Prostate gland (tissue), 2 donors: ENCODE measurements at places on chromosomes 6 and 20.

GRCh38 chr6:3820563-3820962, 28.6 kb upstream of the FAM50B start:
- no peaks in the 10 kb centered on the region for H3K27me3 ChIP-seq
- no peaks in the 10 kb centered on the region for H3K4me1 ChIP-seq
- no peak for DNase-seq
- no peak overlapping the region for H3K4me3 ChIP-seq
- no peaks in the 10 kb centered on the region for H3K36me3 ChIP-seq

DNA sequence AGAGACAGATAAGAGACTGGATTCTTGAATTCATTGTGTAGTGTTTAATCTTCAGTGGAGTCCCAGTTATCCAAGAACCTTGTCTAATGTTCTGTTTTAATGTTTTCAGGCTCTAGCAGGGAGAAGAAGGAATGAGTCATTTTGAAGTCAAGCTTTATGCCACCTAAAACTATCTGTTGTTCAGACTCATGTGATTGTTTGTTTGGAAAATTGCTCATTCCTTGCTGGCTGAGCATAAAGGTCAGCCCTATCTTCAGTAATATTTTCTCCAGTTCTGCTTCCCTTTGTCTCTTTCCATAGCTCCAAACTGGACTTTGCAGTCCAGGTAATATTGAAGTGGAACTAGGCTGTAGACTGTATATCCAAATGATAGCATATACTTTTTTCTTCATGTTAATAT, 34.2 kb downstream of the CLVS2 start:
- no peaks in the 10 kb centered on the region for H3K36me3 ChIP-seq
- no peak for DNase-seq
- H3K27ac ChIP-seq, result no peak overlapping the region
- no peaks in the 10 kb centered on the region for H3K4me1 ChIP-seq
- no peak overlapping the region for H3K4me3 ChIP-seq

DNA sequence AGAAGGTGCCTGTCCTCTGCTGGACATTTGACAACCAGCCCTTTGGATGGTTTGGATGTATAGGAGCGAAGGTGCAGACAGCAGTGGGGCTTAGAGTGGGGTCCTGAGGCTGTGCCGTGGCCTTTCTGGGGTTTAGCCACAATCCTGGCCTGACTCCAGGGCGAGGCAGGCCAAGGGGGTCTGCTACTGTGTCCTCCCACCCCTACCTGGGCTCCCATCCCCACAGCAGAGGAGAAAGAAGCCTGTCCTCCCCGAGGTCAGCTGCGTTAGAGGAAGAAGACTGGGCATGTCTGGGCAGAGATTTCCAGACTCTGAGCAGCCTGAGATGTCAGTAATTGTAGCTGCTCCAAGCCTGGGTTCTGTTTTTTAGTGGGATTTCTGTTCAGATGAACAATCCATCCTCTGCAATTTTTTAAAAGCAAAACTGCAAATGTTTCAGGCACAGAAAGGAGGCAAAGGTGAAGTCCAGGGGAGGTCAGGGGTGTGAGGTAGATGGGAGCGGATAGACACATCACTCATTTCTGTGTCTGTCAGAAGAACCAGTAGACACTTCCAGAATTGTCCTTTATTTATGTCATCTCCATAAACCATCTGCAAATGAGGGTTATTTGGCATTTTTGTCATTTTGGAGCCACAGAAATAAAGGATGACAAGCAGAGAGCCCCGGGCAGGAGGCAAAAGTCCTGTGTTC, 1.3 kb upstream of the CDKN1A start:
- H3K36me3 ChIP-seq, result no peaks in the 10 kb centered on the region
- H3K4me1 ChIP-seq, result no peaks in the 10 kb centered on the region
- H3K27me3 ChIP-seq, result no peaks in the 10 kb centered on the region
- H3K4me3 ChIP-seq, result no peak overlapping the region
- H3K27ac ChIP-seq, result peak overlapping the region; percentile 89

GRCh38 chr6:85620308-85620707, 22.4 kb downstream of the SYNCRIP start:
- no peaks in the 10 kb centered on the region for H3K4me1 ChIP-seq
- no peak overlapping the region for H3K27ac ChIP-seq
- no peak overlapping the region for H3K4me3 ChIP-seq
- no peak for DNase-seq

- H3K36me3 ChIP-seq, result no peaks in the 10 kb centered on the region
- no peak overlapping the region for H3K27ac ChIP-seq
- DNase-seq, result no peak
- H3K4me1 ChIP-seq, result no peaks in the 10 kb centered on the region
- H3K27me3 ChIP-seq, result no peaks in the 10 kb centered on the region
Measured at GRCh38 chr20:53681352-53682212, 87.9 kb upstream of the ZNF217 start.

GRCh38 chr6:168116975-168117899, 38.2 kb upstream of the FRMD1 start:
- H3K4me3 ChIP-seq, result no peak overlapping the region
- no peak overlapping the region for H3K27ac ChIP-seq

- DNase-seq, result no peak
- H3K27me3 ChIP-seq, result peaks cover 4% of the 10 kb centered on the region
- H3K4me1 ChIP-seq, result no peaks in the 10 kb centered on the region
- H3K27ac ChIP-seq, result no peak overlapping the region
- H3K36me3 ChIP-seq, result no peaks in the 10 kb centered on the region
Measured at GRCh38 chr20:20956513-20956931, 149.6 kb downstream of the LINC00237 start.

- H3K27me3 ChIP-seq, result no peaks in the 10 kb centered on the region
- H3K4me1 ChIP-seq, result no peaks in the 10 kb centered on the region
- no peaks in the 10 kb centered on the region for H3K36me3 ChIP-seq
- DNase-seq, result no peak
Measured at GRCh38 chr6:90442366-90442765, 144.5 kb downstream of the MAP3K7 start.

DNA sequence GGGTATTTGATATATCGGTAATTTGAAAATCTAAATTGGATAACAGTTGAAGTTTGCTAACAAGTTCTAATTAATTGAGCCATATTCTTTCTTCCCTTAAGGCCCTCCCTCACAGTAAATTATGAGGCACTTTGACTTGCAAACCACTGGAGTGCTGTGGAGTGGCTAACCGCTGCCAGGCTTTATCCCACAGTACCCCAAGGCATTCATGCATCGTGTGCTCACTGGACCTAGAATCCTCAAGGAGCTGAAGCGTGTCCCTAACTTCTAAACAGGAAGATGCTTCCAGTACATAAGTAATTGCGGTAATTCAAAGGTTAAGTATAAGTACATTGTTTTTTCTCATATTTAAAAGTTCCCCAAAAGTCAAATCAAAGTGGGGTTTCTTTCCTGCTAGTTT, 499.9 kb downstream of the TFAP2A start:
- no peaks in the 10 kb centered on the region for H3K36me3 ChIP-seq
- no peak overlapping the region for H3K4me3 ChIP-seq
- H3K4me1 ChIP-seq, result no peaks in the 10 kb centered on the region
- H3K27ac ChIP-seq, result no peak overlapping the region

DNA sequence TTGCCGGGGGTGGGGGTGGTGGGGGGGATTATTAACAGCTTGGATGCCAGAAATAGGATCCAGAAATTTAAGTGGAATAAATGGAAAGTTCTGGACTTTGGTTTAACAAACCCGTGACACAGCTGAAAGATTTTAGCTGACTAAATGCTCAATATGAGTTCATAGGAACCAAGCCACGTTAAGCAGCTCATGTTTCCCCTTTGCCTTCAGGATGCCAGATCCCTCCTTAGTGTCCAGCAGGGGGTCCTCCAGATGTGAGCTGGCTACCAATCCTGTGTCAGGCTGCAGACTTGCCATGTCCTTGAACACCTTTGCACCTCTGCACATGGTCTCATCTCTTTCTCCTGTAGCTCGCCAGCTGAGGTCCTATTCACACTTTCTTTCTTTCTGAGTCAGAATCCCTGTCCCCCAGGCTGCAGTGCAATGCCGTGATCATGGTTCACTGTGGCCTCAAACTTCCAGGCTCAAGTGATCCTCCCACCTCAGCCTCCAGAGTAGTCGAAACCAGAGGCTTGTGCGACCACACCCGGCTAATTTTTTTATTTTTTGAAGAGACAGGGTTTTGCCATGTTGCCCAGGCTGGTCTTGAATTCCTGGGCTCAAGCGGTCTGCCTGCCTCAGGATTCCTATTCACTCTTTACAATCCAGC, 133.3 kb upstream of the ARMC2 start:
- H3K4me1 ChIP-seq, result peaks cover 2% of the 10 kb centered on the region
- no peaks in the 10 kb centered on the region for H3K27me3 ChIP-seq
- no peak for DNase-seq
- H3K36me3 ChIP-seq, result no peaks in the 10 kb centered on the region

DNA sequence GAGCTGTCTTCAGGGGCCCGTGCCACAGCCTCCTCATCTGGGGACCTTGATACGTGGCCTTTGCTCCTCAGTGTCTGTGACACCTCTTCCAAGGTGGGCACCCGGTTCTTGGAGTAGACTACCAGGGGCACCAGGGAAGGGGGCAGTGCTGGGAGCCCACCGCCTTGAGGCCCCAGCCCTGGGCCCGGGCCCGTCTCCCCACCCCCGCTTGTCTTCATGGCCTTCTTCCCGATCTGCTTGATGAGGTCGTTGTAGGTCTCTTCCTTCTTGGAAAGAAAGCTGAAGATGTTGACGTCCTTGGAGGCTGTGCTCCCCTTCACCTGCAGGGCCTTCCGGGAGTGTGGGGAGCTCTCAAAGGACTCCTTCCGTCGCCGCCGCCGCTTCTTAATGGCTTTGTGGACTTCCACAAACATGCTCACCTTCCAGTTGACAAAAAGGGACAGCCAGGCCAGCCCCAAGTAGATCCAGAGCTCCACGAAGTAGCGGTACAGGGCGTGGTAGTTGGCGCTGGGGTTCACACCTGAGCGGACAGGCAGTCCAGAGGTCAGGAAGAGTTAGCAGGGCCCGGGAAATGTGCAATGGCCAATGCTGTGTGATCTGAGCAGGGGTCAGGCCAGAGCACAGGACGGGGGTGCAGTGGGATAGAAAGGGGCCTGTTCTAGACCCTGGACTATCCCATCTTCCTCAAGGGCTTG, 37.9 kb downstream of the KCNK5 start:
- no peak for DNase-seq
- no peaks in the 10 kb centered on the region for H3K4me1 ChIP-seq
- no peak overlapping the region for H3K27ac ChIP-seq
- no peak overlapping the region for H3K4me3 ChIP-seq
- no peaks in the 10 kb centered on the region for H3K27me3 ChIP-seq

GRCh38 chr20:20334489-20334888, 33.4 kb upstream of the INSM1 start:
- no peak overlapping the region for H3K4me3 ChIP-seq
- no peaks in the 10 kb centered on the region for H3K36me3 ChIP-seq
- DNase-seq, result no peak
- no peak overlapping the region for H3K27ac ChIP-seq
- H3K4me1 ChIP-seq, result no peaks in the 10 kb centered on the region

DNA sequence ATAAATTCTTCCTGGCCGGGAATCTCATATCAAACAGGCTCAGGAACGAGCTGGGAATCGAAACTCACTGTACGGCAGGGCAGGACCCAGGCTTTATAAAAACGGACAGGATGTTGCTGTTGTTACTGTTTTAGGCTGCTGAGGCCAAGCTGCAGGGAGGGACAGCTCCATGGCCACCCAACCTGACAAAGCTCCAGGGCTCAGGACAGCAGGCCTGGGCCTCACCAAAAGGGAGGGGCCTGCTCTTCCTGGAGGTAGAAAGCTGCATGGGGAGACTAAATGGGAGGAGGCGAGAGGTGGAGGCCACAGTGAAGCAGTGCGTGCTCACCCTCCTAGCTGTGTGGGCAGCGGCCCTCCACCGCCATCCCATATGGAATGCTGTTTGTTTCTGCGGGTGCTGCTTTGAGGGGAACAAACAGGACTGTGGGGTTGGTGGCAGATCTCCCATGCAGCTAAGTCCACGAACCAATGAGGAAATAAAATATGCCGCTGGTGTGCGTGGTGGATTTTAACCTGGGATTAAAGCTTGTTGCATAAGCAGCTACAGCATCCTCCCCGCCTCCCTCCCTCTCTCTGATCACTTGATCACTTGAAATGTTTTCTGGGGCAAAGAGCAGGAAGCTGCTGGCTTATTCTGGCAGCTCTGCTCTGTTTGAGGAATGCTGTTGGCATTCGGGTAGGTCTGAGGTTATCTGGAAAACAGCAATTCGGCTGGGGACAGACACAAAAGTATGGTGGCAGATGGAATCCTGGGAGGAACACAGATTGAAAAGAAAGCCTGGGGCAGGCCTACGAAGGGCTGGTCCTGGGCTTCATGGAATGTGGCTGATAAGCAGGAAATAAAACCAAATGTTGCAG, 2.4 kb upstream of the ZMYND8 start:
- no peaks in the 10 kb centered on the region for H3K27me3 ChIP-seq
- no peaks in the 10 kb centered on the region for H3K36me3 ChIP-seq
- H3K4me1 ChIP-seq, result peaks cover 62% of the 10 kb centered on the region
- DNase-seq, result peak; percentile 95
- H3K27ac ChIP-seq, result peak overlapping the region; percentile 99

GRCh38 chr20:48339986-48340882, 487.6 kb downstream of the PREX1 start:
- H3K4me1 ChIP-seq, result no peaks in the 10 kb centered on the region
- H3K27ac ChIP-seq, result no peak overlapping the region
- no peaks in the 10 kb centered on the region for H3K36me3 ChIP-seq
- H3K4me3 ChIP-seq, result no peak overlapping the region
- no peaks in the 10 kb centered on the region for H3K27me3 ChIP-seq

GRCh38 chr6:37418722-37419121, 14.3 kb upstream of the CMTR1 start:
- DNase-seq, result no peak
- H3K27ac ChIP-seq, result no peak overlapping the region
- no peaks in the 10 kb centered on the region for H3K36me3 ChIP-seq
- no peaks in the 10 kb centered on the region for H3K27me3 ChIP-seq
- H3K4me3 ChIP-seq, result no peak overlapping the region

DNA sequence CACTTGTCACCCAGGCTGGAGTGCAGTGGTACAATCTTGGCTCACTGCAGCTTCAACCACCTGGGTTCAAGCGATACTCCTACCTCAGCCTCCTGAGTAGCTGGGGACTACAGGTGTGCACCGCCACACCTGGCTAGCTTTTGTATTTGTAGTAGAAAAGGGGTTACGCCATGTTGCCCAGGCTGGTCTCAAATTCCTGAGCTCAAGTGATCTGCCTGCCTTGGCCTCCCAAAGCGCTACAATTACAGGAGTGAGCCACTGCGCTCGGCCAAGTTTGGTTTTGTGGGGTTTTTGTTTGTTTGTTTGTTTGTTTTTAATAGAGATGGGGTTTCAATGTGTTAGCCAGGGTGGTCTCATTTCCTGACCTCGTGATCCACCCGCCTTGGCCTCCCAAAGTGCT, 12.3 kb downstream of the LOC128125822 start:
- H3K36me3 ChIP-seq, result no peaks in the 10 kb centered on the region
- no peak overlapping the region for H3K27ac ChIP-seq
- H3K4me3 ChIP-seq, result no peak overlapping the region
- no peaks in the 10 kb centered on the region for H3K27me3 ChIP-seq
- H3K4me1 ChIP-seq, result no peaks in the 10 kb centered on the region

GRCh38 chr20:1724901-1725300, 67.3 kb upstream of the SIRPG start:
- no peak overlapping the region for H3K27ac ChIP-seq
- no peaks in the 10 kb centered on the region for H3K27me3 ChIP-seq
- DNase-seq, result no peak
- H3K36me3 ChIP-seq, result no peaks in the 10 kb centered on the region
- H3K4me1 ChIP-seq, result no peaks in the 10 kb centered on the region

- no peaks in the 10 kb centered on the region for H3K36me3 ChIP-seq
- H3K4me3 ChIP-seq, result no peak overlapping the region
- no peak overlapping the region for H3K27ac ChIP-seq
- no peak for DNase-seq
- H3K4me1 ChIP-seq, result no peaks in the 10 kb centered on the region
Measured at GRCh38 chr20:2163757-2164156, 62.1 kb downstream of the STK35 start.

- no peak overlapping the region for H3K27ac ChIP-seq
- no peak for DNase-seq
- no peaks in the 10 kb centered on the region for H3K4me1 ChIP-seq
- no peak overlapping the region for H3K4me3 ChIP-seq
- H3K27me3 ChIP-seq, result no peaks in the 10 kb centered on the region
Measured at GRCh38 chr6:147522597-147522996, 14.1 kb downstream of the SAMD5 start.
